Transverse colon (tissue), 4 donors: ENCODE measurements at places on chromosomes 13 and 19.

DNA sequence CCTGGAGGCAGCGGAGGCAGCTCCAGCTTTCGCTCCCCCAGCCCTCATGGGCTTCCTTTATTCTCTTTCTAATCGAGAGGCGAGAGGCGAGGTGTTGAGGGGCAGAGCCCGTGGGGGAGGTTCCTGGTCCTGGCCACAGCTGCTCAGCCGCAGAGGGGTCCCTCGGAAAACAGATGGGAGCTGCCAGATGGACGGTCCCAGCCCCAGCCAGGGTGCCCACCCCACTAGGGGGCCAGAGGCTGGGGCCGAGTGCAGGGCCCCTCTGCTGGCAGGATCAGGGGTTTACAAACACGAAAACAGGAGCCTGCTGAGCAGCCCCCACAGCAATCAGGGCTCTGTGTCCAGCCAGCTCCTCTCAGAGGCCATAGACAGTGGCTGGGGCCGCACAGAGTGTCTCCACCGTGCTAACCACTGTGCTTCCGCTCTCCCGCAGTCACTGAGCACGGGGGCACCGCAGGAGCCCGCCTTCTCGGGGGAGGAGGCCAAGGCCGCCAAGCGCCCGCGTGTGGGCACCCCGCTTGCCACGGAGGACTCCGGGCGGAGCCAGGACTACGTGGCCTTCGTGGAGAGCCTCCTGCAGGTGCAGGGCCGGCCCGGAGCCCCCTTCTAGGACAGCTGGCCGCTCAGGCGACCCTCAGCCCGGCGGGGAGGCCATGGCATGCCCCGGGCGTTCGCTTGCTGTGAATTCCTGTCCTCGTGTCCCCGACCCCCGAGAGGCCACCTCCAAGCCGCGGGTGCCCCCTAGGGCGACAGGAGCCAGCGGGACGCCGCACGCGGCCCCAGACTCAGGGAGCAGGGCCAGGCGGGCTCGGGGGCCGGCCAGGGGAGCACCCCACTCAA, 182.2 kb downstream of the KDM4B start:
- DNase-seq = no peak

GRCh38 chr13:80196756-80197155, 144.2 kb downstream of the SPRY2 start:
- DNase-seq = no peak

DNA sequence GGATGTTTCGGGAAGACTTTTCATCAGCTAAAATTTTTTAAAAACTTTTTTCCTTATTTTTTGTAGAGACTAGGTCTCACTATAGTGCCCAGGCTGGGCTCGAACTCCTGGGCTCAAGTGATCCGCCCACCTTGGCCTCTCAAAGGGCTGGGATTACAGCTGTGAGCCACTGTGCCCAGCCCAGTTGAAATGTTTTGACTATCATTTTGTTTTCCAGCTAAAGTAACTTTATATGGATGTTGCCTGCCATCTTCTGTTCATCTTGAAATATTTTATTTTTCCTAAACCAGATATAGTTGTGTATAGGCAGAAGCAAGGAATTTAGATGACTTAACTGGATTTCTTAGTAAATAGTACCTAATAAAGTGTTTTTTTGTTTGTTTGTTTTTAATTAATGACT, 7.0 kb downstream of the CAB39L start:
- no peak for DNase-seq

DNA sequence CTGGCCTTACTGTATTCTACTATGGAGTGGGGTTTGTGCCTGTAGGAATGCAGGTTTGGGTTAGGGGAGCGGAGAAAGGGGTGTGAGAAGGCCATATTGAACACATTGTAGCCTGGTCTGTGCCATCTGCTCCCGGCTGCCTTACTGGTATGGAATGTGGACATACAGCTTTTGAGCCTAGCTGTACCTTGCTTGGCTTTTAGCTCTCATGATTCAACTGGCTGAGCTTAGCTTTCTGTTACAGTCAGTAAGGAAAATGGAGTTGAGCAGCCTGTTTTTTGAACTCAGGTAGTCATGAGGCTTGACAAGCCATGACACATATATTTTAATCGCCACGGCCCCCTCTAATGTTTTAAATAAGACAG, 41.6 kb downstream of the ARHGAP35 start:
- DNase-seq = no peak

DNA sequence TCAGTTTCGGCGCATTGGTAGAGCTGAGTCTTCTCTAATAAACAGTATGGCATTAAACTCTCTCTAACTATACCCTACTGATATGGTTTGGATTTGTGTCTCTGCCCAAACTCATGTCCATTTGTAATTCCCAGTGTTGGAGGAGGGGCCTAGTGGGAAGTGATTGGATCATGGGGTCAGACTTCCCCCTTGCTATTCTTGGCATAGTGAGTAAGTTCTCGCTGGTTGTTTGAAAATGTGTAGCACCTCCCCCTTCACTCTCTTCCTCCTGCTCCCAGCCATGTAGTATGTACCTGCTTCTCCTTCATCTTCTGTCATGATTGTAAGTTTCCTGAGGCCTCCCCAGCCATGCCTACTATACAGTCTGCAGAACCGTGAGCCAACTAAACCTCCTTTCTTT, 682.7 kb upstream of the ARGLU1 start:
- no peak for DNase-seq

DNA sequence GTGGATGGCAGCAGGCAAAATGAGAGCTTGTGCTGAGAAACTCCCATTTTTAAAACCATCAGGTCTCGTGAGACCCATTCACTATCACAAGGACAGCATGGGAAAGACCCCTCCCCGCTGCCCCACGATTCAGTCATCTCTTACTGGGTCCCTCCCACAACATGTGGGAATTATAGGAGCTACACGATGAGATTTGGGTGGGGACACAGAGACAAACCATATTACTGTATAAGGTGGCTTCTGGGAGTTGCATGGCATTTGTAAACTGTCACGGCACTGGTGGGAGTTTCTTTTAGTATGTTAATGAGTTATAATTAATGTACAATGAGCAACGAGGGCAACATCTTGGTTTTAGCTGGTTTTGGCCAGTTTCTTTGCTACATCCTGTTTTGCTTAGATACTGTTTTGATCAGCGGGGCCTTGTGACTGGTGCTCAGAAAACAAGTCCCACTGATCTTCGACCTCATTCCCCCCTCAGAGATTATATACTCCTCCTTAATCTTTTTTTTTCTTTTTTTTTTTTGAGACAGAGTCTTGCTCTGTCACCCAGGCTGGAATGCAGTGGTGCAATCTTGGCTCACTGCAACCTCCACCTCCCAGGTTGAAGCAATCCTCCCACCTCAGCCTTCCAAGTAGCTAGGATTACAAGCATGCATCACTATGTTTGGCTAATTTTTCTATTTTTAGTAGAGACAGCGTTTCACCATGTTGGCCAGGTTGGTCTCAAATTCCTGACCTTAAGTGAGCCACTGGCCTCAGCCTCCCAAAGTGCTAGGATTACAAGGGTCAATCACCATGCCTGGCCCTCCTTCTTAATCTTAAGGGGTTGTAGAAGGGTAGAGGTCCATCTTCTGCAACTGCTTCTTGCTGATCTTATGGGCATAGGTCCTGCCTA, 21.3 kb upstream of the ZNF599 start:
- no peak for DNase-seq

DNA sequence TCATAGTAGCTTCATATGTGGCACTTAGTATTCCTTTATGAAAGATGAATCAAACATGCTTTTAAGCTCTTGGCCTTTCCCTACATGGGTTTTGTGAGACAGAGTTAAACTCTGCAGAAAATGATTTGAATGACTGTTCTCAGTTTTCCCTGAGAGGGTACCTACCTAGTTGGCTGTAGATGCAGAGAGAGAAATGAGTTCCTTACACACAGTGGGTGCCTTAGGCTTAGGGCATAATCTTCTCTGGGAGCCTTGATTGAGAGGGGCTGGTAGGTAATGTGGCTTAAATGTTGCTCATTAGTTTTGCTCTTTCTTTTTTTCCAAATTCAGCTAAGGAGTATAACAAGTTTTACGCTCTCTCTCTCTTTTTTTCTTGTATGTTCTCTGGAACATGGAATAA, 3.0 kb downstream of the URI1 start:
- DNase-seq = no peak

GRCh38 chr19:18955042-18955441, 14.0 kb upstream of the HOMER3 start:
- DNase-seq = no peak

- DNase-seq = no peak
Measured at GRCh38 chr19:30402436-30403202, 30.4 kb downstream of the ZNF536 start.

DNA sequence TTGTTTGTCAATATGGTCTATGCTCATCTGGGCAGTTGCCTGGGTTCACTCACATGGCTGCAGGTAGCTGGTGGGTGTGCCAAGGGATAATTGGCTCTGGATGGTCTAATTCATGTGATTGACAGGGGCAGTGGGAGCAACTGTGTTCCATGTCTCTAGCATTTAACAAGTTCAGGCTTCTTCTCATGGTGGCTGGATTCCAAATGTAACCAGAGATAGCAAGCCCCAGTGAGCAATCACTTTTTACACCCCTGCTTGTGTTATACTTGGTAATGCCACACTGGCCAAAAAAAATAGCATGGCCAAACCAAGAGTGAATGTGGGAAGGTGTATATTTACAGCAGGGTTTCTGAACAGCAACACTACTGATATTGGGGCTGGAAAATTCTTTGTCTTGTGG, 89.6 kb upstream of the TNFSF11 start:
- no peak for DNase-seq

DNA sequence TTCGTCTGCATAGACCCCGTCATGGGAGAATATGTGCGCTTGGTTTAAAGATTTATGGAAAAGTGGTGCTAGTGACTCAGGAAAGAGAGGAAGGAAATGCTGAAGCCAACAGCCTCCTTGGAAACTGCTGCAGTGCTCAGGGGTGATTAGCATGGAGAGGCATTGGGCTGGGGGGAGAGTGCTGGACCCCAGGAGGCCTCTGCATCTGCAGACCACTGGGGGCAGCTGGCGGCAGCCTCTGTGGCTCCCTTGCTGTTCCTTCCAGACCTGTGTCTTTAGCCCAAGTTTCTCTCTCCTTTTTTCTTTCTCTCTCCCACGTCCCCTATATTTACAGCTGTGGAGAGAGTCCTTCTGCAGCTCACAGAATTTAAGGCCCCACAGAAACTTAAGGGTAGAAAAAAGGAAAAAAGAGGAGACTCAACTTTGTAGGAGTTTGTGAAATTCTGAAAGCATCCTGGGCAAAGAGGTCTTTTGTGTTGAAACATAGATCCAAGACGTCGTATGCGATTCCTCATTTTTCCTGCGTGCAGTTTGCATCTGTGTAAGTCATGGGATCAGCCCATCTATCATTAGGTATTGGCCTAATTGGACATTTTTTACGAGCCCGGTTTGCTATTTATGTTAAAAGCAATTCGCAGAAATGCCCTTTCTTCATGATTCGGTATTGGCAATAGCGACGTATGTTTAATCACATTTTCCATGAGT, 116.2 kb upstream of the ZNF536 start:
- DNase-seq = no peak

- peak; percentile 72 for DNase-seq
Measured at GRCh38 chr19:16714702-16715287, 4.9 kb upstream of the NWD1 start.

DNA sequence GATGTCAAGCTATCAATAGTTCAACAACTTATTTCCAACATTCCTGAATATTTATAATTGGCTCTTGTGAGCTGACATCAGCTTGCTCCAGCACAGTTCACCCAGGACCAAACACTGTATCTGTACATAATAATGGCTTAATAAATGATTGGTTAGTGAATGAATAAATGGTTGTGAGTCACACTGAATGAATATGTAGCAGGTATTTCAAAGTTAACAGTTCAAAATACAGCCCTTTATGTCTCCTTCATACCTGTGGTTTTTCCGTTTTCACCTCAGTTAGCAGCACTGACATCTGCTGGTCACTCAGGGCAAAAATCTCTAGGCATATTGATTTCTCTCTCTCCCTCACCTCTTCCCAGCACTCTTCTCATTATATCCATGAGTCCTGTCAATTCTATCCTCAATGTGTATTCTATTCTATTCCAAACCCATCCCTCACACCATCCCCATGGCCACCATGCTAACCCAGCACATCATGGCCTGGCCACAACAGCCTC, 76.3 kb downstream of the PEG3 start:
- DNase-seq = no peak

DNA sequence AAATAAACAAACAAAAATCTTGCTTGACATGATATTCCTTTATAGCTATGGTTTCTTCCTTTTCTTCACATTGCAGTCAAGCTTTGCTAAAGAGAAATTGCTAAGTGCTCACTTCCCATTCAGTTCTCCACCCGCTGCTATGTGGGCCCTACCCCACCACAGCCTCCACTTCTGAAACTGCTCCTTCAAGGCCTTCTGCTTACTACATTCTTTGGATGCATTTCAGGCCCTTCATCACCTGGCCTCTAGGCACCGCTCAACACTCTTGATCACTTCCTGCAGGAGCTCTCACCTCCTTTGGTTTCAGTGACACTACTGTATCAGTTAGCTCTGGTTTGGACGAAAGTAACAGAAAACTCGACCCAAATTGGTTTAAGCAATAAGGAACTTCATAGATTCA, 72.4 kb downstream of the KLF5 start:
- no peak for DNase-seq

DNA sequence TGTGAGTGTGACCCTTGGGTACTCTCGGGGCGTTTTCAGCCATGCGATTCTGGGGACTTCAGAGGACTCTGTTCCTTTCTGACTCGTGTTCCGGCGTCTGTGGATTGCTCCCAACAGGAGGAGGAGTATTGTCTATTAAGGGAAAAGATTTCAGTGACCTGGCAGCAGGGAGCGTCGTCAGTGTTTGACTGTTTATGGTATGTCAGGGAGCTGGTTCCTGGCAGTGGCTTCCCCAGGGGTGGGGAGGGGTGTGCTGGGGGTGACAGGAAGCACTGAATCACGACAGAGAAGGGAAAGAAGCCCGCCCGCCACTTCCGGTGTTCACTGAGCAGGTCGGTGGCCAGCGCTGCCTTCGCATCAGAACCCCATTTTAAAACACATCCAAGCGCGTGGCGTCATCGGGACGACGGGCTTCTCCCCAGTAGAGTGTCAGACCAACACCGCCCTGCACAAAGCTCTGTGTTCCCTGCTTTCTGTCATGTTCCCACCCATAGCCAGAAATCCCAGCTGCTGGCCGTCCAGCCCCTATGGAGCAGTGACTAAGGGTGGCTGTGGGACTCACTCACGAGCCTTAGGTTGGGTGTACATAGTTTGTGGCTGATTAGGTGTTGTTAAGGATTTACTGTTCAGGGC, 33.8 kb downstream of the COL4A2 start:
- peak; percentile 76 for DNase-seq

- DNase-seq = peak; percentile 57
Measured at GRCh38 chr19:46076951-46077814, 36.4 kb upstream of the IGFL4 start.

DNA sequence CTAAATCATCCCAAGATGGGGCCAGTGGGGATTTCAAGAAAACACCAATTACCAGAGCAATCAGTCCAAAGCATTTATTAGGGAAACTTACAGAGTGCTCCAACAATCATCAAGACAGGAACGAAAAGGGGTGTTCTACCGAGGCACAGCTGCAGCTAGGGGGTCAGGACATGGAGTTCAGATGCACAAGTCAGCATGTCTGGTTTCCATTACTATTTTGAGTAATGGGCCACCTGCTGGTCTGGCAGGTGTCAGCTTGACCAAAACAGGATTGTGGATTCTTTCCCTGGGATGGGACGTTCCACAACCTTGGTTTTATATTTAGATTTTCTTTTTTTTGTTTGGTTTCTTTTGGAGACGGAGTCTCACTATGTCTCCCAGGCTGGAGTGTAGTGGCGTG, 3.9 kb upstream of the UBL5 start:
- no peak for DNase-seq

GRCh38 chr13:83450591-83450990, 431.7 kb downstream of the SLITRK1 start:
- no peak for DNase-seq
